Heart left ventricle (tissue), 16 donors: ENCODE measurements at places on chromosomes 13 and 19. TPM values are rescaled to one million over a fixed set of nuclear protein-coding genes. Genes with fewer than 3 reads are reported as not detected.

Gene PINLYP
- polyA plus RNA-seq = 4.0 TPM

Gene CGB3
- not detected for polyA plus RNA-seq

Gene TINCR
- polyA plus RNA-seq = not detected

Gene SHANK1
- polyA plus RNA-seq = 0.23 TPM

Gene RAVER1
- polyA plus RNA-seq = 17.2 TPM

Gene RASIP1
- 14.6 TPM for polyA plus RNA-seq

Gene URAD
- polyA plus RNA-seq = not detected

Gene IGFL3
- not detected for polyA plus RNA-seq

Gene FPR1
- polyA plus RNA-seq = 4.8 TPM

Gene ZNF628
- 7.9 TPM for polyA plus RNA-seq

Gene ICAM3
- 8.6 TPM for polyA plus RNA-seq

Gene LRG1
- 0.30 TPM for polyA plus RNA-seq

Gene MIA
- polyA plus RNA-seq = 1.0 TPM

Gene ZNF550
- 4.2 TPM for polyA plus RNA-seq

Gene TEX30
- polyA plus RNA-seq = 12.8 TPM

Gene UCHL3
- 72.1 TPM for polyA plus RNA-seq

Gene TSHZ3
- polyA plus RNA-seq = 1.8 TPM
